ENCODE measurements at places on chromosomes 5 and 9.

GRCh38 chr5:168987543-168988300 is 313.2 kb downstream of the SLIT3 start:
- DNase-seq = peak; percentile 48

- no peak for DNase-seq
Measured at GRCh38 chr5:174828804-174829510, 104.6 kb downstream of the MSX2 start.

- no peak for DNase-seq
Measured at GRCh38 chr5:163612358-163613149, 107.1 kb downstream of the MAT2B start.

DNA sequence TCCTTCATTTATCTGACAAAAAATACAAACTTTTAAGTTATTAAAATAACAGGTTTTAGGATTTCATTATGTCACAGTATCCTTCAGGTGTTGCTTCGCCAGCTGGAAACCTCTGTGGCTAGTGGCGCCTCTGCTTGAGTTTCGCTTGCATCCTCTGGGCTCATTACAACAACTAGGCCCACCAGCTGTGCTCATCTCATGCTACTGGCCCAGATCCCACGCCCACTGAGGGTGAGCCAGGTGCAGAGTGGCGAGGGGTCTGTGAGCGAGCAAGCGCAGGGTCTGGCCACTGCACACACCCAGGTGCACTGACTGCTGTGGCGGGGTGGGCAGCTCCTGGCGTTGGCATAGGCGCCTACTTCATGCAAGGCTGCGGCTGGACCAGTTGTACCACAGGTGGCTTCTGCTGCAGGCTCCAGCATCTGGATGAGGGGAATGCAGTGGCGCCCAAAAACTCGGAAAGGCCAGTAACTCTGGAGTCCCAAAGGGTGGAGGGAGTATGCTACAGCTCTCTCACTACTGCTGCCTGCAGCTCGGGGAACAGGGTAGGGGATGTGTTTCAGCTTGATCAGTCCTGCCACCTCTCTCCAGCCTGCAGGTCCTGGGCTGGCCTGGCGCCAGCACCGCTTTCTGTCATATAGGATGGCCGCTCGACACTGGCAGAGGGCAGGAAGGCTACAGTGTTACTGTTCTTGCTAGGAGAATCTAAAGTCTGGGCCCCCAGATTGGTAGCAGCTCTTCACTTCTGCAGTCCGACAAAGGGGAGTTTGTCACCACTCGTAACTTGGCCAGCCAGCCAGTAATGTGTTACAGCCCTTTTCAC is 452.1 kb downstream of the TUSC1 start:
- DNase-seq = no peak

DNA sequence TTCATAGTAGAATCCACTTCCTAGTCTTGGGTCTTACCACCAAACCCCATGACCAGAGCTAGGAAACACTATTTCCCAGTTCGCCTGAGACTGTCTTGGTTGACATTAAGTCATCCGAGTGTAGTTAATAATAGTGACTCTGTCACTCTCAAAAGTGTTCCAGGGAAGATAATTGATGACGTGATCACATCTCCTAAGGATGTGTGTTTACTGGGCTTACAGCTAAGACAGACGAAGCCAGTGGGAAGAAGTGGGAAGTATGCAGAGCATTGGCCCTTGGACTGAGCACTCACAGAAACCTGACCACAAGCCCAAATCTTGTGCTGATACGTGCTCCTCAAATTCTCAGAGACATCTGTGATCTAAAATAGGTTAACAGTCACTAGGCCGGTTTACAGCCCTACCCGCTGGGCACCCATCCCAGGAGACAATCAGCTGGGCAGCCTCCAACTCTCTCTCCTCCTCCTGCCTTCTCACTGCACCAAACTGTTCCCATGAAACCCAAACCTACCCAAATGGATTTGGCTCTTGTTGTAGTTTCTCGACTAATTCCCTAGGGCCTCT is 316.6 kb downstream of the TLE1 start:
- DNase-seq = no peak

GRCh38 chr5:85140471-85140870 is 755.8 kb upstream of the EDIL3 start:
- no peak for DNase-seq

DNA sequence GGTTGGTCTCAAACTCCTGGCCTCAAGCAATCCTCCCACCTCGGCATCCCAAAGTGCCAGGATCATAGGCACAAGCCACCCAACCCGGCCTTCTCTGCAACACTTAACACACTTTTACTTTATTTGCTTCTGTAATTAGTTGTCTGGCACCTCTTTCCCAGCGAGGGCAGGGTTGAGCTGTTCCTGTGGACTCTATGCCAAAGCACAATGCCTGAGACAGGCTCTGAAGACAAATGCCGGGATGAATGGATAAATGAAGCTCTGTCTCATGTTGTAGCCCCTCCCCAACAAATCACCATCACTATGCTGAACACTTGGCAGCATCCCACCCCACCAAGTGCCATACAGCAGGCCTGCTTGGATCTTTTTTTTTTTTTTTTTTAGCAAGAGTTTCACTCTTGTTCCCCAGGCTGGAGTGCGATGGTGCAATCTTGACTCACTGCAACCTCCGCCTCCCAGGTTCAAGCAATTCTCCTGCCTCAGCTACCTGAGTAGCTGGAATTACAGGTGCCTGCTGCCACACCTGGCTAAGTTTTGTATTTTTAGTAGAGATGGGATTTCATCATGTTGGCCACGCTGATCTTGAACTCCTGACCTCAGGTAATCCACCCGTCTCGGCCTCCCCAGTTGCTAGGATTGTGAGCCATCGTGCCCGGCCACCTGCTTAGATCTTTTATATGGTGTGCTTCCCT is 21.3 kb downstream of the GPX3 start:
- no peak for DNase-seq

- no peak for DNase-seq
Measured at GRCh38 chr5:103800741-103801495, 238.3 kb upstream of the NUDT12 start.

DNA sequence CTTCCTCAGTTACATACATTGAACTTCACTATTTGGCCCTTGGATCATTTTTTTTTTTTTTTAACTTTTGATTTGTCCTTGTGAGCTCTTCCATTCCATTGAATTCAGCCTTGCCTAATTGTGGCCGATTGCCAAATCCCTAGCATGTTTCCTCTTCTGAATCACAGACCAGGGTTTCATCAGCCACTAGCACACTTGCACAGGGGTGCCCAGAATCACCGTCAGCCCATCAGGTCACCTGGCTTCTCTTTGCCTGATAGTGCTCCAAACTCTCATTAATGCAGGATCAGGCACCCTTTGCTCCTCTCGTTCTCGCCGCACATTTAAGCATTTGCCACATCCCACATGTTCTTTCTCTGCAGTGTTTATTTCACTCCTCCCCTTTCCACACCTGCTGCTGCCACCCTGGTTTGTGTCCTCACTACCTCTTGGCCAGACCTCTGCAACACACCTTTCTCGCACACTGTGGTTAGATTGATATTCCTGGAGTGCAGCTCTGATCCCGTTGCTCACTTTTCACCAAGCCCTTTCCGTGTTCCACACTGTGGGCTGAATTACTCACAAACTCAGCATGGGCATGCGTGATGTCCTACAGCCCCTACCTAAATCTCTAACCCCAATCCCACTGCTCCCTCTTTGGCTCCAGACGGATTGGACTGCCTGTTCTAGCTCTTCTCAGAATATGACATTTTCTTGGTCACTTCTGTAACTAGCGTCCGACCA is 9.8 kb downstream of the PIK3R1 start:
- DNase-seq = no peak

GRCh38 chr5:67674159-67674655 is 477.6 kb upstream of the CD180 start:
- DNase-seq = no peak

GRCh38 chr5:119400245-119400644 is 44.4 kb downstream of the TNFAIP8 start:
- DNase-seq = no peak

GRCh38 chr5:1874771-1875220 is 7.9 kb downstream of the IRX4 start:
- no peak for DNase-seq

DNA sequence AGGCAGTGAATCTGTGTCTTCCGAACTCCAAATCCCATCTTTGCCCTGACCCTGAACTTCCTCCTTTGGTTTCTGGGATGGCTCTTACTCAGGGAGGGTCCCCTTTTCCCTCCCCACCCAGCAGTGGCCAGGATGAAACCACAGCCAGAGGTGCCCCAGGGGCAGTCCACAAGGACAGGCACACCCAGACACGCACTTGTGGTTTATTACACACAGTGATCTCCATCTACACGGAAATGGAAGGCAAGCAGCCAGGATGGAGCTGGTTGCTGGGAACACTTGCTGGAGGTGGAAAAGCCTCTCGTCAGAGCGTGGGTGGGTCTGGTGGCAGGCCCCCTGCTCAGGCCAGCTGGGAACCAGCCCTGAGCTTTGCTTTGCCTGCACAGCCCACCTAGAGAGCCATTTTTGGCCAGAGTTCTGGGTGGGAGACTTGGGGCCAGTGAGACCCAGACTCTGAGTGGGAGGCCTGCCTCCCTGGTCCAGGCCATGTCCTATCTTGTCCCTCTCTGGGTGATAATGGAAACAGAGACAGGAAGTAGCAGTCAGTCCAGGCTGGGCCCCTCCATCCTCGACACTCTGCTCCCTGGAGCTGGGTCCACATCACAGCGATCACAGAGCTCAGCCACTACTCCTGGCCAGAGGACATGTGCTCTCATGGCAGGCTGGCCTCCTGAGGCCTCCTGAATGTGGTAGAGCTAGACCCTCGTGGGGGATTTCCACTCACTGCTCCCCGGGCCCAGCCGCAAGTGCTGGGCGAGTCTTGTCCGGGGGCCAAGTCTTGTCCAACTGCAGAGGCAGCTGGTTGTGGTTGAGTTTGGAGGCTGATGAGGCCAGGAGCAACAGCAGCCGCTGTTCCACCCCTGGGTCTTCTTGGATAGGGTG is 5.1 kb upstream of the PHYKPL start:
- DNase-seq = no peak

DNA sequence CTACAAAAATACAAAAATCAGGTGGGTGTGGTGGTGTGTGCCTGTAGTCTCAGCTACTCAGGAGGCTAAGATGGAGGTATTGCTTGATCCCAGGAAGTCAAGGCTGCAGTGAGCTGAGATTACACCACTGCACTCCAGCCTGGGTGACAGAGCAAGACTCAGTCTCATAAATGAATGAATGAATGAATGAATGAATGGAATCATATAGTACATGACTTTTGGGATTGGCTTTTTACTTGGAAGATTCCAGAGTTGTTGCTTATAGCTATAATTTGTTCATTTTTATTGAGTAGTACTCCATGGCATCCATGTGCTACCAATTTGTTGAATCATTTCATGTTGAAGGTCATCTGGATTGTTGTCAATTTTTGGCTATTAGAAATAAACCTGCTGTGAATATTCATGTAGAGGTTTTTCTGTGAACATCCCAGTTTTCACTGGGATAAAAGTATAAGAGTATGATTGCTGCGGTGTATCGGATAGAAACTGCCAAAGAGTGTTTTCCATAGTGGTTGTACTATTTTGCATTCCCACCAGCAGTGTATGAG is 19.9 kb downstream of the ERBIN start:
- no peak for DNase-seq

DNA sequence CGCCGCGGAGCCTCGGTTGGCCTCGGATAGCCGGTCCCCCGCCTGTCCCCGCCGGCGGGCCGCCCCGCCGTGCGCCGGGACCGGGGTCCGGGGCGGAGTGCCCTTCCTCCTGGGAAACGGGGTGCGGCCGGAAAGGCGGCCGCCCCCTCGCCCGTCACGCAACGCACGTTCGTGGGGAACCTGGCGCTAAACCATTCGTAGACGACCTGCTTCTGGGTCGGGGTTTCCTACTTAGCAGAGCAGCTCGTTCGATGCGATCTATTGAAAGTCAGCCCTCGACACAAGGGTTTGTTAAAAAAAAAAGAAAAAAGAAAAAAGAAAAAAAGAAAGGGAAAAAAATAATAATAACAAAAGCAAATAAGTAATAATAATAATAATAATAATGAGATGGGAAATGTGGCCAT is 112.8 kb downstream of the GCNT1 start:
- DNase-seq = no peak

- DNase-seq = no peak
Measured at GRCh38 chr9:114176624-114177291, 21.4 kb downstream of the COL27A1 start.

GRCh38 chr9:93598647-93599241 is 22.4 kb downstream of the PHF2 start:
- no peak for DNase-seq

DNA sequence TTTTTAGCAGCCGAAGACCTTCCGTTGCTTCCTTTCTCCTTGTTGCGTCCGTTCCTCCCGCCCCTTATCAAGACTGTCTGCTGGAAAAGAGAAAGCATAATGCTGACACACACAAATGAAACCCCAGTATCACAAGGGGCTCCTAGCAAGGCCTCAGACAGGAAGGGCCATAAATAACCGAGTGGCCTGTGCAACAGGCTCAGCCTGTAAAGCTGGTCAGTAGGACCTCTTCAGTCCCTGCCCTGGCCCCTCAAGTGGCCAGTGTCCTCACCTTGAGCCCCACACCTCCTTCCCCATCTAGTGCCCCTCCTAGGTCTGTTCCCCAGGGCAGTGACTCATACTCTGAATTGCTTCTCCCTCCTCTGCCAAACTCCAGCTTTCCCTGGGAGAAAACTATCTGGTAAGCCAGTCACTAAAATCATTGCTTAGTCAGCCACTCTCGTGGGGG is 174.6 kb upstream of the IL12B start:
- DNase-seq = no peak

GRCh38 chr5:54900984-54901725 is 84.2 kb downstream of the ESM1 start:
- DNase-seq = no peak

DNA sequence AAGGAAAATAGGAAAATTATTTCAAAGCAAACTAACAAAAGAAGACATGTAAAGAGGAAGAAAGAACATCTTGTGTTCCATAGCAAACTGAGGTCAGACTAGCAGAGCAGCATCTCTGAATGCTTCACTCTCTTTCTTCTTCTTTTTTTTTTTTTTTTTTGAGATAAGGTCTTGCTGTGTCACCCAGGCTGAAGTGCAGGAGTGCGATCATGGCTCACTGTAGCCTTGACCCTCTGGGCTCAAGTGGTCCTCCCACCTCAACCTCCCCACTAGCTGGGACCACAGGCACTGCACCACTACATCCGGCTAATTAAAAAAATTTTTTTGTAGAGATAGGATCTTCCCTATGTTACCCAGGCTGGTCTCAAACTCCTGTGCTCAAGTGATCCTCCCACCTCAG is 36.6 kb downstream of the MELK start:
- no peak for DNase-seq

- DNase-seq = no peak
Measured at GRCh38 chr5:174943785-174944184, 219.4 kb downstream of the MSX2 start.

DNA sequence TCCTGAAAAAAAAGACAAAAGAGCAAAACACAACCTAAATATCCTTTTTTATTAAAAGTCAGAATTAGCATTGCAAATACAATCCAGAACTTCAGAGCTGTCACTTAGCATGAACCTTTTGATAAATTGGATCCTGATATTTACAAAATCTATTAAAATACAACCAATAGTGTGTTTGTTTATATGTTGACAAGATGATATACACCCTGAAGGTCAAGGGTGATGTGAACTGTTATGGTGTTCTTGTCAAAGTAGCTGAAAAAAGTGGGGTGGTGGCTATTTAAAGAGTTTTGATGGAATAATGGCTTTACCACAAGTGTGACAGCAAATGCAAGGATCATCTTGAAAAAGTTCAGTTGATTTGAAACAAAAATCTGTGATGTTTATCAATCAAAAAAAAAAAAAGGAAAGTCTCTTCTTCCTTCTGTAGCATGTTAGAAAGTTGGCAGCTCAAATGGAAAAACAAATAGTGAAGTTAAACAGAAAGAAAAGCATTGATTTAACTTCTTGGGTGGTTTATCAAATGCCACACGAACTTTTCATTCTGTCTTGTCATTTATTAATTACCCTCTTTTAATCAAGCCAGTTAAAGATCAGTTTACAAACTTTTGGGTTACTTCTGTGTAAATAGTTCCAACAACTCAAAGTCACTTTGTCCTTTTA is 44.5 kb downstream of the PRDM6 start:
- no peak for DNase-seq

Data from activated T-cell treated with anti-CD3 and anti-CD28 coated beads for 24 hours (primary cell).